ENCODE measurements at places on chromosomes 2 and 18.

DNA sequence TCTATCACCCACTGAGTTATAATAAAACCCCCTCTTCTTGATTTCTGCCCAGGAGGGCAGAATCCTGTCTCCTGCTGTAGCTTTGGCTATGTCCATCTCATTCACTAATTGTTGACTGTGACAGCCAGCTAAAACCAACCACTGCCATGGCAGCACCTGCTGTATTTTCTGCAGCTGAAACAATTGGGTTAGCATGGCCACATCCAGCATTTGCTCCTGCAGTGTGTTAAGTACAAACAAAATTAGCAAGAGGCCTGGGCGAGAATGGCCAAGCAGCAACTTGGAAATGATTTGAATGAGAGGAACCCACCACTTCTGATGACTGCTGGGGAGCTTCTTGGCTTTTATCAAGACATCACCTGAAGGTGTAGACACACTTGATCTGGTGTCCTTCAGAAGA lies 89.4 kb upstream of the LRRTM1 start:
- DNase-seq = no peak

GRCh38 chr18:58316396-58317342 lies 272.6 kb downstream of the NEDD4L start:
- no peak for DNase-seq

DNA sequence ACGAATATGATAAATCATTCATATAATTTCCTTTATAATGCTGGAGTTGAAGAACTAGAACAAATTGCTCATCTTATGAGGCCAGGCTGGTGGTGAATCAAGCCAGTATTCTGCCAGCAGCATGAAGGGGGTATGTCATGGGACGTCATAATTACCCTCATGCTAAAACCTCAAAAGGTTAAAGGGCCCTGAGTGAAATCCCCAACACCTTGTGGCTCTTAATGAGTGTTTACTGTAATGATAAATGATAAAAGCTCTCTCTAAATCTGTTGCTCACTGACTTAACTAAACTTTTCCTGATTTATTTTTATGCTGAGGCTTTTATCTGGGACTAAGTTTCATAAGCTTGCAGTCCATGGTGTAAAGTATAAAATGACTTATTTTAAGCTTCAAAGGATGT lies 18.3 kb upstream of the NEDD4L start:
- DNase-seq = no peak

- DNase-seq = peak; percentile 81
Measured at GRCh38 chr2:128317181-128317898, 1.3 kb downstream of the HS6ST1 start.

DNA sequence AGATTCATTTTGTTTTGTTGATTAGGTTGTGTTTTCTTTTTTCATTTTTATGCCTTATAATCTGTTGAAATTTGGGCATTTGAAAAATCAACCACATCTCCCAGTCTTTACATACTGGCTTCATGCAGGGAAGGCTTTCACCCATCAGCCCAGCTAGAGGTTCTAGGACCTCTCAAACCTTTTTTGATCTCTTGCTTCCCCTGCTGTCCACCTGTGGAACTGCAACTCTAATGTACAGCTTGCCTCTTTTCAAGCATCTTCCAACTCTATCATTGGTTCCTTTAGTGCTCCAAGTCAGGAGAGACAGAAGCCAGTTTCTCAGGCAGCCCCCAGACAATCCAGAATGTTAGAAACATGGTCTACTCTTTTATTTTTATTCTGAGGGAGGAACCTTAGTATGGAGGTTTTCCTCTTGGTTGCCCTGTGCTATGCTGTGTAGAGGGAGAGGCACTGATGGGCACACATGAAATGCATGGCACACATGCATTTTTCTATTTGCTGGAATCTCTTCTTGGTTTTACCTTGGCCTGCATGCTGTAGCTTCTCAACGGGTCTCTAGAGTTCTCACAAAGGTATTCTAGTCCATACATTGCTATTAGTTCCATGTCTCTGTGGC lies 107.2 kb upstream of the L3MBTL4 start:
- peak; percentile 75 for DNase-seq

DNA sequence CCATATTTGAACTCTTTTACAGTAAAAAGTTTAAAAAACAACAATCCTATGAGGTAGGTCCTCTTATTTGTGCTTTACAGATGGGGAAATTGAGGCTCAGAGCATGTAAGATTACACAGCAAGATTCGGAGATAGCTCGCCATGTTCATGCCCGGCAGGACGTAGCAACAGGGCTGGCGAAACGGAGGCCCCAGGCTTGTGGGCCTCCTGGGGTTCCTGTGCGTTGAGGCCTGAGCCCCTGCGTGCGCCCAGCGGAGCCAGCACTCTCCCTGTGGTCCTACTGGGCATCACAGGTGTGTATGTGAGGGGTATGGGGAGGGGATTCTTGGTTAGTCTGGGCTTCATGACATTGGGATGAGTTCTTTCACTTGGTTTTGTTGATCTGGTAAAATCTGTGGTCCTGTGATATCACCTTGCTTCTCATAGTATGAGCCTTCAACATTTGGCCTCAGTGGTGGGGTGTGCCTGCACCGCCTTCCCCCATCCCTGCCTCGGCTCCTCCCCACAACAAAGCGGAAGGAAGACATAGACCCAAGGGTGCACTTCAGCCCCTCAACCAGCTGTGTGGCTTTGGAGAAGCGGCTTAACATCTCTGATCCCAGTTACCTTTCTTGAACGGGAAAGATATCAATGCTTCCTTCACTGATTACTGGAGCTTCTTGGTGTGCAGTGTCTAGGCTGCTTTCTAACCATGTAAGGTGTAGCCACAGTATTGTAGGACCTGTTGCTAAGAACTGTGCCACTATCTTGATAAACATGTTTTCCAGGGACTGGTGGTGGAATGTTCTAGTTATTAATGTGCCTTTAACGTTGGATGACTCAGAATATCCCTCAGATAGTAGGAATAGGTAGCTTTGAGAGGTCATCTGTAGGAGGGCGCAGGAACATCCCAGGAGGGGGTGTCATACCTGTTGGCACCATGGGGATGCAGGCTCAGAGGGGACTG lies 37.2 kb downstream of the HPCAL1 start:
- no peak for DNase-seq

DNA sequence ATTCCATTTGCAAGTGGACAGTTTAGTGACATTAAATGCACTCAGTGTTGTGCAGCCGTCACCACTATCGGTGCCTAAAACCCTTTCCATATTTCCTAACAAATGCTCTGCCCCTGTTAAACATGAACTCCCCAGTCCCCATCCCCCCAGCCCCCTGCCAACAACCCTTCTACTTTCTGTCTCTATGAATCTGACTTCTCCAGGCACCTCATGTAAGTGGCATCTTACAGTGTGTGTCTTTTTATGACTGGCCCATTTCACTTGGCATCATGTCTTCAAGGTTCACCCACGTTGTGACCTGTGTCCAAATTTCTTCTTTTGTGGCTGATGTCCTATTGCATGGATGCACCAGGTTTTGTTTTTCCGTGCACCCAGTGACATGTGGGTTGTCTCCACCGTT lies 140.9 kb upstream of the GPC1 start:
- no peak for DNase-seq

- DNase-seq = no peak
Measured at GRCh38 chr18:25727281-25727985, 363.0 kb downstream of the SS18 start.

DNA sequence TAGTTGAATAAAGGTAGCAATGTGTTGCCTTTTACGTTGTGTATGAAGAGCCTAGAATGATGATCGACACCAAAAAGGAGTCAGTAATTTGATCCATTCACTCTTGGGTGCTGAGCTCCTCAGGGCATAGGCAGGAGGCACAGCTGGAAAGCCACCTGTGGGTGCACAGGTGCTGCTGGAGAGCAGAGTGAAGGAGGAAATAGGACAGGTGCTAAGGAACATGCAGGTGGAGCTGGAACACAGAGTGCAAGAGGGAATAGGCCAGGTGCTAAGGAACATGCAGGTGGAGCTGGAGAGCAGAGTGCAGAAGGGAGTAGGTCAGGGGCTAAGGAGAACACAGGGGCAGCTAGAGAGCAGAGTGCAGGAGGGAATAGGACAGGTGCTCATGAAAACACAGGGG lies 86.1 kb downstream of the SH3YL1 start:
- DNase-seq = no peak

DNA sequence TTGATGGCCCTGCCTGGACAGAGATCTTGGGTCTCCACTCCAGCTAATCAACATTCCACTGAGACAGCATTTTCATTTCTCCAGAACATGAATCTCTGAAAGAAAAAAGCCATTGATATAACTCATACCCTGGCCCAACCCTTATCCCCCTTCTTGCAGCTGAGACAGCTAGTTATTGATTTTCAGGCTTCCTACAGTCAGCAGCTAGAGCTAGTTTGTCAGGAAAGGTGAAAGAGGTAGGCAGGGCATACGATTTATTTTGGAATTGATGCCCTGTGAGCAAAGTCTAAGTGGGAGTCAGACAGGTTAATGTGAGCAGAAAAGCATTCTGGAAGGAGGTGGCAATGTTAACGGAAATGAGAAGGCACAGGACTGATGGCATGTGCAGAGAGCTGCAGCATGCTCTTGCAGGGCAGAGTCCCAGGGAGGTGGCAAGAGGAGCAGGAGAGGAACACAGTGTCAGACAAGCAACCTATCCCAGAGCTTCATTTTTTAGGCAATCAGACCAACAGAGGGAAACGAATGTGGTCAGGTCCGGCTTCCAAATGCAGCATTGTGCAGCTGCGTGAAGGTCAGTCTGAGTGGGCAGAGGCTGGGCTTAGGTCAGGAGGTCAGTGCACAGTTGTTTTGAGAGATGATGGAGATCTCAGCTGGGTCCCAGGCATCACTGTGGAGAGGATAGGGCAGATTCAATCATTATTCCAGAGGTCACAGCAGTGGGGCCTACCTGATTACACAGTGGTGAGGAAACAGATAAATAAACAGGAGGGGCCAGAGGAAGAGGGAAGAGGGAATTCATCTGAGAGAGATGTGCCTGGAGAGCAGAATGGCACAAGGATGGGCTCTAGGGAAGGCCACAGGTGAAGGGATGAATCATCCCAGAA lies 134.8 kb downstream of the CMPK2 start:
- DNase-seq = no peak

DNA sequence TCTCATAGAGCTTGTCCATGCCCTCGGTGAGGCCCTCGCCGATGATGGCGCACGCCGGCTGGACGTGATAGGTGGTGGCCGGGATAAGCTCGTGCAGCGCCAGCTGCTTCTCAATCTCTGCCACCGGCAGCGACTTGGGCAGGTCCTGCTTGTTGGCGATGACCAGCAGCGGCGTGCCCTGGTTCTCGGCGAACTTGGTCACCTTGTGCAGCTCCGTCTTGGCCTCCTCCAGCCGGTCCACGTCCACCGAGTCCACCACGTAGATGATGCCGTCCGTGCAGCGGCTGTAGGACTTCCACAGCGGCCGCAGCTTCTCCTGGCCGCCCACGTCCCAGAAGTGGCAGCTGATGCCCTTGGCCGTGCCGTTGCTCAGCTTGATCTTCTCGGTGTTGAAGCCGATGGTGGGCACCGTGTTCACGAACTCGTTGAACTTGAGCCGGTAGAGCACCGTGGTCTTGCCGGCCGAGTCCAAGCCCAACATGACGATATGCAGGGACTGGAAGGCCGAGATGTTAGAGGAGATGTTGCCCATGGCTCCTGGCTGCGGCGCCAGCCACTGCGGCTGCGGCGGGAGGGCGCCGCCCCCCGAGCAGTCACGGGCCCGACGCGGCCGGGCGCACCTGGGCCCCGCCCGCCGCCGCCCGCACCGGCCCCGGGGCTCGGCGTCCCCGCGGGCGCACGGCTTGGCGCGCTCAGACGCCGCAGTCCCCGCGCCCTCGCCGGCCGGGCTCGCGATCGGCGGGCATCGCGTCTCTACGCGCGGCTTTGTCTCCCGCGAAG lies 636 bp downstream of the ARL4C start:
- DNase-seq = peak; percentile 69

Data from islet precursor cell (in vitro differentiated cells).